ENCODE measurements at places on chromosomes 2 and 18.

DNA sequence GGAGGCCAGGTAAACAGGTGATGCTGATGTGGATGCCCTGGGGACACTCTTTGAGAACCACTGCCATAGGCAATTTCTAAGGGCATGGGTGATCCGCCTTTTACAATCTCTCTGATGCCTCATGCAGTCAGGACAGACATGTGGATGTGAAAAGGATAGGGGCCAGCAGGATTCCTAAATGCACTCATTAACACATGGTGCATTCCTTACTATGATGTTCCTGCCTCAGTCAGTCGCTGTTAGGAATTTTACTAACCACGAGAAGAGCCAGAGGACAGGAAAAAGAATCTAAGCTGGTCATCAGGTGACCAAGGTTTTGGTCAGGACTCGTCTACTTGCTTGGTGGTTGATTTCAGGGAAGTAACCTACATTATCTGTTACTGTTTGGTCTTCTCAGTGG is 191.0 kb downstream of the ARL4C start:
- DNase-seq = peak; percentile 64

DNA sequence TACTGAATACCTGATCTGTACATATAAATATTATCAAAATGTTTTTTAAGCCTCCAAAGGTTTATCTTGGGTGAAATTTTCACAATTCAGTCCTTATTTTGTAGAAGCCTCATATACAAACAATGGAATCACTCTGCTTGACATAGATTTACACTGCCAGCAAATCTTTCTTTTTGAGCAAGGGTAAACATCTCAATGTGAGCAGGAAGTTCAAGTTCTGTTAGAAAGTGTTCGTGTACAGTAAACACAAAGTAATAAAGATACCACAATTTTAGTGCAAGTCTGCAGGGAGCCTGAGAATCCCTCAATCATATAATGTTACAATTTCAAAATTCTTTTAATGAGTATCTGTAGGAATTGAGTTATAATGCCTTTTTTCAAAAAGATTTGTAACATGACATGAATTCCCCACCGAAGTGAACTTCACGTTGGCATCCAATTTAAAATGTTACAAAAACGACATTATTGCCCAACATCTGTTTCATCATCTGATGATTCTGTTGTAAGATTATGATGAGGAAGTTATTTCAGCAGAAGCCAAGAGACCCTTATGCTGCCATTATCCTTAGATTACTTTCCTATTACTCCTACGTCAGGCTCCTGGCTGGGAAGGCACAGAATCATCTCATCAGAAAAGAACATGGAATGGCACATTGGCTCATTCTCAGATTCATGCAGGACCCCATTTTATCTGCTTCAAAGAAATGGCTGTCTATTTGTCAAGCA is 283.9 kb upstream of the ACVR2A start:
- peak; percentile 58 for DNase-seq

GRCh38 chr18:23539911-23540525 is 36.7 kb downstream of the RMC1 start:
- no peak for DNase-seq

DNA sequence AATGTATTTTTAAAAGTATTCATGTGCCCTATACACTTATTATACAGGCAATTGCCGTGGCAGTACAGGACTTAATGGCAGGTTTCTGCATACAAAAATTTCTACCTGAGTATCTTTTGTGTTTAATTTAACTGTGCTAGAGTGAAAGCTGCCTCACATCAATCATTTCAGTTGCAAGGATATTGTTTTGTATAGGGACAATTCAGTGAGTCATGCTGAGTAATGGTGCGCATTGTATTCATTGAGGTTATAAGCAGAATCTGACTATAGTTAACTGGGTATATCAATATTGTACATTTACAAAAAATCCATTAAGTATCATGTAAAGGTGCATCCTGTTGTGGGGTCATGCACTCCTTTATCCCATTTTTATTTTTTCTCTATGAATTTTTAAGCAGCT is 121.5 kb downstream of the GCA start:
- no peak for DNase-seq

- no peak for DNase-seq
These were observed 133.5 kb upstream of the UBE2E3 start for GRCh38 chr2:180846756-180847472.

DNA sequence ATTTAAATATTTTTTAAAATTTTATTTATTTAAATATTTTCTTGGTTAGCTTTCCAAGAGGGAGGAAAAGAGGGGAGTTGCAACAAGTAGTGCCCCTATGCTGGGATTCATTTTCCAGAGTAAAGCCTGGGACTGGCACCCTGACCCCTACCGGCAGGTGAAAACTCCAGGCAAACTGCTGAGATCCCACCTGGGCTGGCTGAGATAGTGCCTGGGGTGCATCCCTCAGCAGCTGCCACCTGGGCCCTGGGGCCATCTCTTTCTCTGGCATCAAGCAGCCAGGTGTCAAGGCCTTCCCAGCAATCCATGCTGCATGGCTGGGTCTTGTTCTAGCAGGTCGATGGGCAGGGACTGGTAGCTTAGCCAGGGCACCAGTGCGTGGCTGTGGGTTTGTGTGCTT is 6.6 kb downstream of the SIX2 start:
- no peak for DNase-seq

DNA sequence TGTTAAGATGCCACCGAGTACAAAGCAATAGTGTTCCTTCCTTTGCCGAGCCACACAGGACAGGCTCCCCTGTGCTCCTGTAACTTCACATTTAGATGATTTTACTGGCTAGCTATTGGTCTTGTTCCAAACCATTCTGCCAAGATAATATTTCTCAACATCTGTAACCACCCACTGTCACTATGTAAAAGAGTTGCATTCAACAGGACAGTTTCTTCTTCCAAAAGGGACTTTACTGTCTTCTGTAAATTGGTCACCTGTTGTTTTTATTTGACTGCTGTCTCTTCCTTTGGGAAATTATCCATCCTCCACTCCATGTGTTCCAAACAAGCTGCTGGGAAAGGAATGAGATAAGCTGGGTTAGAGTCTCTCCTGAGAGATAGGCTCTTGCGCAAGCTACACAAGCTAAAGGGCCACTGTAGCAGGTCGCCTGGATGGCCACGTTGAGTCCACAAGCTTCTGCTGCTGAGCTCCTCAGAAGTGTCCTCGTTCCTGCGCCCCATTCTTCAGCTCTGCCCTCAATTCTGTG is 14.4 kb upstream of the BZW1 start:
- DNase-seq = peak; percentile 49

GRCh38 chr2:14647714-14648113 is 15.2 kb downstream of the LRATD1 start:
- DNase-seq = no peak

GRCh38 chr2:199985625-199986207 is 30.3 kb downstream of the MAIP1 start:
- DNase-seq = peak; percentile 72

DNA sequence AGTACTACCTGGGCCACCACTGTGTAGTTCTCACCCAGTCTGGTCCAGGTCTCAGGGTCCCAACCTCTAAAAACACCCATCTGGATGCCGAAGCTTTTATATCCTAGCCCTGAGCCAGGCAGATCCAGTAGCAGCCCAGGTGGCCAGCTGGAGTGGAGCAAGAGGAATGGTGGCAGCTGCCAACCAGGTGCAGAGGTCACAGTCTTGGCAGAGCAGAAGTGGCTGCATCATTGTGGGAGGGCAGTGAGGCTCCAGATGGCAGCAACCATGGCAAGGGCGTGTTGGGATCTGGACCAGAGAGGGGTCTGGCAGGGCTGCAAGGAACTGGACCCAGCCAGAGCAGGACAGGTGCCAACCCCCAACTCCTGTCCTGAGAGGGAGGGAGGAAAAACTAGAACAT is 72.2 kb upstream of the AGAP1 start:
- DNase-seq = no peak

GRCh38 chr2:173124441-173124840 is 48.8 kb downstream of the MAP3K20 start:
- peak; percentile 59 for DNase-seq

DNA sequence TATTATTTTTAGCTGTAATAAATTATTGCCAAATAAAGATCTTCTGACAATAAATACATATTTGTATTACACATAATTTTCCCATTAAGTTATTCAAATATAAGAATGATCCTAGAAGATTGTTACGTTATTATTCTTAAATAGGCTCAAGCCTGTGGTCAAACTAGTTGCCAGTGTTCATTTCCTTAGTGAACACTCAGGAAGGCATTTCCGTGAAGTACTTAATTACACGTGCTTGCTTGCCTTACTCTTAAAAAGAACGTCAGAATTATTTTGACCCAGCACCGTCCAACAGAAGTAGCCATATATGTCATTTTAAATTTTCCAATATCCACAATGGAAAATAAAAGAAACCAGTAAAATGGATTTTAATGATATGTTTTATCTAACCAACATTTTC is 249.8 kb downstream of the TXNL1 start:
- no peak for DNase-seq

GRCh38 chr2:149906886-149907285 is 319.3 kb upstream of the MMADHC start:
- no peak for DNase-seq

DNA sequence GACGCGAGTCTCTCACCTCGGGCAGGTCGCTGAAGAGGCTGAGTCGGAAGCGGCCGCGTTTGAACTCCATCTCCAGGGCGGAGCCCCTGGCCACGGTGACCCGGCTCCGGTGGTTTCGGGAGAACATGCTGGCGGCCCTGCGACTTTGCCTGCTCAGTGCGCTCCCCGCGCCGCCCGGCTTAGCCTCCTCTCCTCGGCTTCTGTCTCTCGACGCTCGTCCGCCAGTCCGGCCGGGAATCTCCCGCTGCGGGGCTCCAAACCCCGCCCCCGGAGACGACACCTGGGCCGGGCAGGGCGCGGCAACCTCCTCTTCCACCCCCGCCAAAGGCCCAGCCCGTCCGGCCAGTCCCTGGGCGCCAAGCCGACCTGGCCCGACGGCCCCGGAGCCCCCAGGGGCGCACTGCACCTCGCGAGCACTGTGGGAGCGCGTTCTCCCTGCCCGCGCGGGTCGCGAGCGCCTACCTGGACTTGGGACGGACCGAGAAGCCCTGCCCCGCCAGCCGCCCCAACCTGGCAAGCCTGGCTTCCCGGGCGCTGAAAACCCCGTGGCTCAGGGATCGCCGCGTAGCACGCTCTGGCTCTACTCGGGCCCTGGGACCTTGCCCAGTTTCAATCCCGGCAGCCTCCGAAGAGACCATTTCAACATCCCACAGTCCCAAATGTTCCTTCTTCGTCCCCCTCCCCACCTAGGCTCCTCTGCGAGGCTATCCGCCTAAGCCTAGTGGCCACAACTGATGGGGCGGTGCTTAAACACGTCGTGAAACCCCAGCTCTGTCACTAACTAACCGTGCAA is at the start of gene RTKN:
TSS of gene RTKN (minus strand) at position 248 of the 793 bp plus-strand sequence. CDS start at position 127, 121 bp downstream.
- no peak for DNase-seq

DNA sequence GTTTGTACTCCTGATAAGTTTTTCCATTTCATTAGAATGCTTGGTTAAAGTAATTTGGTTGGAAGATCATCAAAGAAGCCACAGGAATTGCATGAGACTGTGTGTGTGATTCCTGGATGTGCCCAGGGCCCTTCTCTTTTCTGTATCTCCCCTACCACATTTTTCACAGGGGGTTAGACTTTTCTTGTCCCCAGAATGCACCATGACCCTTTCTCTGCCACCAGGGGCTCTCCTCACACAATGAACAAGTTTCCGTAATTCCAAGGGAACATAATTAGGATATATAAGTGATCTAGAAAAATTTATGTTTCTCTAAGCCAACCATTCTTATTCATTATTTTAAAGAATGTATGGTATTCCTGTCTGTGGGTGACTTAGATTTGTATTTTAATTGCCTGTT is 291.8 kb downstream of the NEDD4L start:
- no peak for DNase-seq

GRCh38 chr2:71620116-71620515 is 166.8 kb downstream of the DYSF start:
- no peak for DNase-seq

DNA sequence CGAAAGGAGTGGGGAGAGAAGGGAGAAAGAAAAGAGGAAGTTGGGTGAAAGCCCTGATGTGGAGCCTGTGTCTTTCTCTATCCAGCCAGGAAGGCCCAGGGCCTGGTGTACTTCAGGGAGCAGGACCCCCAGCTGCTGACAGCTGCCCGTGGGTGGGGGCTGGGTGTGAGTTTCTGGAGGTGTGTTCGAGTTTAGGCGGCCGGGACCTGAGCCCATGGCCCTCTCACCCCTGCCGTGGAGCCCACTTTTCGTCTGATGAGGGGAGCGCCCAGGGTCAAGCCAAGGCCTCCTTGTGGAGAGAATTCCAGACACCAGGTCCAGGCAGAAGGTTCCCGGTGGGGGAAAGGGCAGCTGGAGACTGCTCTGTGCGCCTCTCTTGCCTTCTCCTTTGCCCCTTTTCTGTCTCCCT is 2.2 kb downstream of the SIX3 start:
- DNase-seq = no peak

DNA sequence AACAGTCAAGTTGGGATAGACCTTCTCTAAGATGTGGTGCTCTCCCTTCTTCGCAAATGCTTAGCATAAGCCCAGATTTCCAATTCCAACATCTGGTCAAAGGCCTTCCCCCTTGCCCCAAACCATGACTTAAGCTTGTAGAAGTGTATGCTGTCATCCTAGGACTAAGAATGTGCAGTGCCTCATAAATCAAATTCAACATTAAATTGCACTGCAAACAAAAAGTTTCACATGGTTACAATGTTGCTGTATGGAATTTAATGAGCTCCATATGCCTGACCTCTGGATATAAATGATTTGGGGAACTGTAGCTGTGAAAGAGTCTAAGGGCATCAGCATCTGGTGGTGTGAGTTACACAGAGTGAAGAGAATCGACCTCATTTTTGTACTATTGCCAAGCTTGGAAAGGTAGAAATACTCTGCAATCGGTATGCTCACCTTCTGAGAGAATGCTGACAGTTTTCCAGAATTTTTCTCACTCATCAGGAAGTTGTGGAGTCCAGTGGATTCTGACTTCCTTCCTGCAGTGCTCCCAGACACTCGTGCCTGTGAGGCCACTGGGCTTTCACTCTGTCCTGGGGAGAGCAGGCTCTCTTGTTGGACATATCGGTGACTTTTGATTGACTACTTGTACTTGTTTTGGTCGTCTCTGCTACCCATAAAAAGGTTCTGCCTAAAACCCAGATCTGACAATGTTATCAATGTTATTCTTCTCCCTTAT is 40.6 kb downstream of the FASTKD2 start:
- peak; percentile 83 for DNase-seq

- DNase-seq = no peak
These were observed 737.1 kb downstream of the TDRD15 start for GRCh38 chr2:21860907-21861306.
